ENCODE measurements at places on chromosomes 7 and 10.

DNA sequence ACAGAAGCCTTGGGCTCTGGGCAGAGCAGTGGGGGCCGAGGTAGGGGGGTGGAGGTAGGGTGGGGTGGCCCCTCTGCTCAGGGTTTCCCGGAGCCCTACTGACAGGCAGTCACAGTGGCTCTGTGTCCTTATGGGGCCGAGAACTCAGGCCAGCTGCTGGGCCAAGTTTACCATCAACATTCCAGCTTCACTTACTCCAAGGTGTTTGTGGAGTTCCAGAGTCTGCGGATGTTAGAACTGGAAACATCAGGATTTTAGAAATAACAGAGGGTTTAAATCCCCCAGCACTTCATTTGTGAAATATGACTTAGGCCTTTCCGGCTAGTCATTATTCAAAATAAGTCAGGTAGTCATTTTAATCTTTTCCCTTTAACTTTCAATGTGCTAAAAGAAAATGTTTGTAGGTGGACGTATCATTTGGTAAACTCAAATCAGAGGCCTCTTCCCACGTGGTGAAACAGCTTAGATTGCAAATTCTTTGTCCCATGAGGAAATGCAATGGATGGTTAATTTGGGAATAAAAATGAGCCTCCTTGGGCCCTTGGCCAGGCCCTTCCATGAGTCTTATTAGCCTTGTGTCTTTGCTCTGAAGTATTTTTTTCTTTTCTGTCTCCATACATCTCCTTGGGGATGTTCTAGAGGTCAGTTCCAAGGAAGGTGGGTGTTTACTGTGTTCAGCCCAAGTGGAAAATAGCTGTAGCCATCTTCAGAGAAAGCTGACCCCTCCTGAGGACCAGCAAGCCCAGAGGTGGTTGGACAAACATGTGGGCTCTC lies 99.6 kb upstream of the BTBD16 start:
- no peaks in the 10 kb centered on the region for H3K4me1 ChIP-seq
- H3K27me3 ChIP-seq = peaks cover 34% of the 10 kb centered on the region
- H3K4me3 ChIP-seq = no peak overlapping the region
- H3K36me3 ChIP-seq = no peaks in the 10 kb centered on the region

GRCh38 chr10:112588225-112588990 lies 141.4 kb downstream of the VTI1A start:
- H3K4me1 ChIP-seq = no peaks in the 10 kb centered on the region
- H3K36me3 ChIP-seq = no peaks in the 10 kb centered on the region
- no peaks in the 10 kb centered on the region for H3K27me3 ChIP-seq

DNA sequence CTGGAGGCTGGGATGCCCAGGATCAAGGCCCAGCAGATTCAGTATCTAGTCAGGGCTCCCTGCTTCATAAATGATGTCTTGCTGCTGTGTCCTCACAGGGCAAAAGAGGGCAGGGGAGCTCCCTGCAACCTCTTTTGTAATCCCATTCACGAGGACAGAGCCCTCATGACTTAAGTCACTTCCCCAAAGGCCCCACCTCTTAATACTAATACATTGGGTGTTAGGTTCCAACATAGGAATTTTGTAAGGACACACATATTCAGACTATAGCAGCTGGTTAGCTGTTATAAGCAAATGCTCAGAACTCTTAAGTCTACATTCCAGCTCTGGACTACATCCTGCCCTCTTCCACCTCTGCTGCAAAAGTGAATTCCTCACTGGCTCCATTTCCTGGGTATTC lies 63.0 kb downstream of the VOPP1 start:
- no peak overlapping the region for H3K4me3 ChIP-seq
- peak overlapping the region; percentile 32 for H3K27ac ChIP-seq
- peaks cover 34% of the 10 kb centered on the region for H3K4me1 ChIP-seq
- DNase-seq = no peak
- H3K27me3 ChIP-seq = no peaks in the 10 kb centered on the region

DNA sequence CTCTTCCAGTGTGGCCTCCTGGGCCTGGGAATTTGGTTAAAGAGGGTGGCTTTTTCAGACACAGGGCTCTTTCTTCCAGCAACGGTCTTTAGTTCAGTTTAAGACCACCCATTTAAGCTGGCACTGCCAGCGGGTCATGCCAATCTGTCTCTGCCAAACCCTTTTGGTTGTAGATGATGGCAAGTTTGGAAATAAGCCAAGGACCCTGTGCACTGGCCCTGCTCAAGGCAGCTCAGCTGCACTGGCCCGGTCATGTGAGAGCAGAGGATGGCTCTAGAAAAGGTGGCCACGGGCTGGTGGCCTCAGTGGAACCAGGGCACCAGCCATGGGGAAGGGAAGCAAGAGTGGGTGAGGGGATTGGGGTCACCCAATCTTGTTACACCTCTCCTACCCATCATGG lies 294.1 kb downstream of the GLRX3 start:
- H3K27me3 ChIP-seq = peaks cover 6% of the 10 kb centered on the region
- H3K36me3 ChIP-seq = peaks cover 4% of the 10 kb centered on the region
- DNase-seq = no peak
- H3K4me3 ChIP-seq = no peak overlapping the region
